ENCODE measurements at places on chromosomes 6 and 20.

- no peak for DNase-seq
These were observed 116.5 kb upstream of the COL21A1 start for GRCh38 chr6:56363796-56364430.

GRCh38 chr6:45983062-45983461 is 32.6 kb downstream of the CLIC5 start:
- DNase-seq, result no peak

DNA sequence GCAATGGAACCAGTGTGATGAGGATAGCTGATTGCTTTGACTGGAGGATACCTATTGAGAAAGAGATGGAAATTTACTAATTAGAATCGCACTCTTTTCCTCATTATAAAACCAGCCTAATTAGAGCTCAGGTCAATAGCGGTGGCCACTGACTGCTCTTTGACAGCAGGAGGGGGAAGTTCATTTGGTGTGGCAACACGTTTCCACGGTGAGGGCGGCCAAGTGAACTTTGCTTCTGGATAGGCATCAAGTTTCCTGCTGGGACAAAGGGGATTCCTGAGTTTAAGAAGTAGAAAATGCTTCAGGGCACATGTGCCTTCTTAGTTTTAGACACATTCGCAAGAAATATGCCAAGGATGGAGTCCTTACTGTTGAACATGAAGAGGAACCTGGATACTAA is 145.3 kb upstream of the NRN1 start:
- no peak for DNase-seq

GRCh38 chr6:137106183-137106582 is 61.4 kb upstream of the IL20RA start:
- no peak for DNase-seq

GRCh38 chr20:61951695-61952533 is 113.8 kb downstream of the TAF4 start:
- DNase-seq, result no peak

DNA sequence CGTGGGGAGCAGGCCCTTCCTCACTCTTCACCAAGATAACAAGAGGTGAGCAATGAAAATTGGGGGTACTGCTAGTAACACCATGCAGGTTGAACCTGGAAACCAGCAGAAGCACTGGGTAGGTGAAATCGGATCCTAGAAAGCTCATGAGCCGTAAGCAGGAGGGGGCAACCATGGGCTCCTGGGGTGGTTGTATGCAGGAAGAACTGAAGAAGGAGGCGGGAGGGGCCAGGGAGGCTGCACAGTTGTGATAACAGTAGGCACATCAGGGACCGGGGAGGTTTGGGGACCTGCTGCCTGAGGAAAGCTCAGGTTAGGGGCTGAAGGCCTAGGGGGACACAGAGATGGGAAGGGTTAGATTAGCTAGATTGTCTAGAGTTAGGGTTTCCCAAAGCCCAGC is 5.6 kb upstream of the LY6G5C start:
- no peak for DNase-seq
